ENCODE measurements at places on chromosomes 3 and 15.

GRCh38 chr15:63368503-63368902, 13.1 kb downstream of the CA12 start:
- DNase-seq = no peak

DNA sequence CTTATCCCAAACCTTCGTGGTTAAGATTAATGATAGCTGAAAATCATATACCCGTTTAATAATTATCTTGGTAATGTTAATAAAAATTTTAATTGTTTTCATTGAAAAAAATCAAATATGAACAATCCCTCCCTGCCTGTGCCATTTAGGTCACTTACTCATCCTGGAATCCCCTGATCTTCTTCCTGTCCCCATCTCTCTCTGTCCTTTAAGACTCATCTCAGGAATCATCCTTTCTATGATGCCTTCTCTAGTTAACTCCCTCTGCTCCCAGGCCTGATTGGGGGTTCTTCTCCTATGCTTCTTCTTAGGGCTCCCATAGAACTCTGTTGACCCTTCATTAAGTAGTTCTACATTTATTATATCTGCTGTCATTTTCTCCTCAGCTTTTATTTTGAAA, 91.6 kb downstream of the MBNL1 start:
- DNase-seq = no peak

DNA sequence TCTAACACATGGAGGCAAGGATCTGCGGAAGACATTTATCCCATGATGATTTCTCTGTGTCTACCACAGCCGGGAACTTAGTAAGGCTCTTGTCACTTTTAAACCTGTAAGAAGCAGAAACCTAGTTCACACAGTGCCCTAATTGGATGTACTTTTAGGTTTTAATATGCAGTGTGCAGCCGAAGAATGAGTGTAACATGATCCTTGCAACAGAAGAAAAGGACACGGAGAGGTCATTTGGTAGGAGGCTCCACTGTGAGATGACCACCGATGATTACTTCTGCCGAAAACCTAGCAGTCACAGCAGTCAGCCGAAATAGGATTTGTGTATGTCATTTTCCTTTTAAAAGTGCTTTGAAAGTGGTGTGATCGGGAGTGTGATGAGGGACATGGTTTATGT, 6.8 kb downstream of the CACNA1D start:
- DNase-seq = no peak

DNA sequence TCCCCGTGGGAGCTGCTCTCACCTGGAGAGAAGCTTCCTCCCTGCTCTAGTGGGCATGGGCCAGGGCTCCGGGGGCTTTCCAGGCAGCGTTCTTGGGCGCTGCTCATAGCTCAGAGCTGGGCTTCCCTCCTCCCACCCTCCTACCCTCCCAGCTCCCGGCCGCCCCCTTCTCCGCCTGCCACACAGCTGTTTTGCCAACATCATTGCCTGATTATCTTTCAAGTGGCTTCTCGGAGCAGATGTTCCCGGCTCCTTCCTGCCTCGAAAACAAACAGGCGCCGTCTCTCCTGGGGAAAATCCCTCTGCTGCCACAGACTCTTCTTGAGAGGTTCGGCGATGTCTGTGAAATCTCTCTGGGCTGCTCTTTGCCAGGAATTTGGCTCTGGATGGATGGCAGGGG, 195.6 kb downstream of the RPLP1 start:
- DNase-seq = no peak

GRCh38 chr3:78832785-78833204, 935.0 kb downstream of the ROBO1 start:
- no peak for DNase-seq

DNA sequence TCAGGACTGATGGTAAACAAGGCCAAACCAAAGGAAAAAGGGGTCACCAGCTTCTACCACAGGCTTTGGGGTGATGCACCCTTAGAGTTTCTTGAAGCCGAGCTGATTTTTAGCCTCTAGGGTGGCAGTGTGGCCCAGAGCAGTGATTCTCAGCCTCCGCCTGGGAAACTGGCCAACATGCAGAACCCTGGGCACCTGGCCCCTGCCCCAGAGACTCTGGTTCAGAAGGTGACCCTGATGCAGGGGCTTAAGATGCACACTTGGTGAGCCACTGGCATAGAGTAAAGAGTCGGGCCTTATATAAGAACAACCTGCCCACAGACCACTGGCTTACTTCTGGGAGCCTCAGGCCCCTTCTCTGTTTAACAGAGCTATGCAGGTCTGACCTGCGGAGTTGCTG, 44.5 kb downstream of the SYNM start:
- no peak for DNase-seq

DNA sequence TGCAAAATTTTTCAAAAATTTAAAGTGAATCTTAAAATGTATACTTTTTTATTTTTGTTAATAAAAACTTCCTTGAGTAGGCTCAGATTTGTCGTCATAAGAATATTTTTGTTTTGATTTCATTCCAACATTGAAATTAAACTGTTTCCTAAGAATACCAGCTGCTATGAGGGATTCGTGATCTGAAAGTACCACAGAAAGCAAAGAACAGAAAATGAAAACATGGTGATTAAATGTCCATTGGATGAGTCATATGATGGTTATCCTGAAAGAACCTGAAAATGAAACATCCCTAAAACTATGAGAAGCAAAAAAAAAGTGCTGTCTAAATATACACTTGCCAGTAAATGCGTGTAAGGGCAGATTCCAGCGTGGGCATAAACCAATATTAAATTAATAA, 143.8 kb downstream of the GMNC start:
- no peak for DNase-seq

All from retinal pigment epithelial cell (primary cell).